ENCODE measurements at places on chromosomes 2 and 18.

DNA sequence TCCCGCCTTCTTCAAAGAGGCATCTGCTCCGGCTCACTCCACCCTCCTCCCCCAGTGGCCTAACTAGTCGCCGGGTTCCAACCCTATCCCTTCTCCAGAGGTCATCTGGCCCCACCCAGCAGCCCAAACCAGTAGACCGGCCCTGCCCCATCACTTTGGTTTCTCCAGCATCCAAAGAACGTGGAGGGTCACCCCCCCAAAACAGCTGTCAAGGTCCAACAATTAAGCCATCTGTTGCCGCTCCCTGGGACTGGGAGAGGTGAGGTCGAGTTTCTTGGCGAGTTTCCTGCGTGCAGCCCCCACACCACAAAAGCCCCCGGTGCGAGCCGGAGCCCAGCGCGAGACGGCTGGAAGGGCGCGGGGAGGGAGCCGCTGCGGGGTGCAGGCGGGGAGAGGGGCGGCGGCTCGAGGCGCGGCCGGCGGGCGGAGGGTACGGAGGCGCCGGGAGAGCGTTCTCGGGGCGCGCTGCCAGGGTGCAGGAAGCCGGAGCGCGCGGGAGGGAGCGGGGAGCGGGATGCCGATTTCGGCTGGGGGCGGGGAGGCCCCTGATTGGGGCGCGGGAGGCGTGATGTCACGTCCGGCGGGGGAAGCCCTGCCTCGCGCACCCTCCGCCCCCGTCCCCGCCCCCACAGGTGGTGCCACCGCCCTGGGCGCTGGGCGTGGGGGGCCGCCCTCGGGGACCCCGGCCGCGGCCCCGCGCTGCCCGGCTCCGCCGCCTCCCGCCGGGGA, 571 bp upstream of the GPC1 start:
- DNase-seq = peak; percentile 83

DNA sequence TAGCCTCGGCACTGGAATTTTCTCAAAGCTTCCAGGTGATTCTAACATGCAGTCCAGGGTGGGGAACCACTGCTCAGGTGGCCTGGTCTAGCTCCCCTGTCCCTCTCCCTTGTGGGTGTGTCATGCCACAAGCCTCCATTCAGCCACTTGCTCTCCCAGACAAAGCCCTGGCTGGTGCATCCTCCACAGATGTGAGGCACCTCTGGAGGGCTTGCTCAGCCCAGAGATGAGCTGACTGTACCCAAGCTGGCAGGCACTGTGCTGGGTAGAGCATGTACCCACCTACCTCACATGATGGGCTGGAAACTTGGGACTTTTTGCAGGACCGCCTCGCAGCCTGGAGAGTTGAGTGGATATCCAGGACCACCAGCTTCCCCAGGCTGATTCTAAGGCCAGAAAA, 88.1 kb downstream of the ZBTB7C start:
- DNase-seq = no peak

DNA sequence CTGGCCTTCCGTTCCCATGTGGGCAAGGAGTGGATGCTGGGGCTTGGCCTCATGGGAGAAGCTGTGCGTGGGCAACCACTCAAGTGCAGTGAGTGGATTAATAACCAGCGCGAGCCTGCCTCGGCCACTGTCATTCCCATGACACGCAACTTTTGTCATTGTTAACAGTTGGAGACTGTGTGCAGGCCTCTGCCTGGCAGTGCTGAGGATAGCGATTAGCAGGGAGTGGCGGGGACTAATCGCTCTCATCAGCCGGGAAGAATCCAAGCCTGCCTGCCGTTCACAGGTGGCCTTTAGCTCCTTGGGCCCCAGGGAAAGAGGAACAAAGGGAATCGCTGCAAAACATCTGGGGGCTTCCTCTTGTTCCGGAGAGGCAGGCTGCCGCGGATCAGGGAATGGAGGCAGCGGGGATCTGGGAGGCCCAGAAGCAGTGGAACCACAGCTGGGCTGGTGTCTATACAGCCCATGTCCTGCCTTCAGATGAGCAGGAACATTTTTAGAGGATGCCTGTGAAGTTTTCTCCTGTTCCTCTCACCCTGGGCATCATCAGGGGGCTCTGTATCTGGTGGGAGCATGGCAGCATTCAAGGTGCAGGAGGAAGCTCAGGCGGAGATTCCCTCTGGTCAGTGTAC, 53.8 kb downstream of the CTIF start:
- no peak for DNase-seq

GRCh38 chr18:48838921-48839818, 111.6 kb downstream of the SMAD7 start:
- no peak for DNase-seq

DNA sequence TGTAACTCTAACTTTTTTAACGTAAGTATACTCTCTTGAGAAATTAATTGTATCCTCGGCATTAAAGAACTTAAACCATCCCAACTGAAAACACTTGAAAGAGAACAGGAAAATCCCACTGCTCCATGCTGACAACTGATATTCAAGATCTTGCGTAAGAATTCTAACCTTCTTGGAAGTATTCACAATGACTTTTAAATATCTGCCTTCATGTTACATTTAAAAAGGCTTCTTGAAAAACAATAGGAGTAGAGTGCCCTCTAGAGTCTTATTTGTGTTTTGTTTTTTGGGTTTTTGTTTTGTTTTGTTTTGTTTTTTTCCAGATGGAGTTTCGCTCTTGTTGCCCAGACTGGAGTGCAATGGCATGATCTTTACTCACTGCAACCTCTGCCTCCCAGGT, 65.4 kb upstream of the DNAJC10 start:
- DNase-seq = no peak

DNA sequence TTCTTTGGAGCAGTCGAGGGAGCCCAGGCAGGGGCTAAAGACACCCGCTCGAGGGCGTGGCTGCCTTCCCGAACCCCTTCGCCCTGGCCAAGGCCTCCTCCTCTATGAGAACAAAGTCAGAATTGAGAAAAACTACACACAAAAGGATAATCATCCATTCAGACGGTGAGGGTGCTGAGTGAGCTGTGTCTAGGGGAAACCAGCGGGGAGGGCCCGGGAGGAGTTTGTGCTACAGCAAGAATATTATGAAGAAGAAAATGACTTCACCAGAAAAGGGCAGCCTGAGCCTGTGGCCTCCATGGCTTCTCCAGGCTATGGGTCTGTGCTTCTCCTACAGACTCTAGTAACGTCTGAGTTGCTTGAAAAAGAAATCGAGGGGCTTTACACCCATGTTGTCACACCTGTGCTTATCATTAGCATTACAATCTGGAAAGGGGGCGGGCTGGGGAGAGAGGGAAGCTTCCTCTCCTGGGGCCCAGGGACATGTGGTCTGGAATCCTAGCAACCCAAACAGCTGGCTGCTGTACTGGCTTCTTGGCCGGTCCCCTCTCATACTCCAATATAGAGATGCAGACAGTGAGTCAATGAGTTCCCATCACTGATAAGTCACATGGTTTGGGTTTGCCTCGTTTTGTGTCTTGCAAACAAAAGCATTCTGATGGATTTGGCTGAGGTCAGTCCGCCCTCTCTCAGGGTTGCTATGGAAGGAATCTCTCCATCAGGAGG, 52.0 kb upstream of the ARL4C start:
- DNase-seq = no peak

DNA sequence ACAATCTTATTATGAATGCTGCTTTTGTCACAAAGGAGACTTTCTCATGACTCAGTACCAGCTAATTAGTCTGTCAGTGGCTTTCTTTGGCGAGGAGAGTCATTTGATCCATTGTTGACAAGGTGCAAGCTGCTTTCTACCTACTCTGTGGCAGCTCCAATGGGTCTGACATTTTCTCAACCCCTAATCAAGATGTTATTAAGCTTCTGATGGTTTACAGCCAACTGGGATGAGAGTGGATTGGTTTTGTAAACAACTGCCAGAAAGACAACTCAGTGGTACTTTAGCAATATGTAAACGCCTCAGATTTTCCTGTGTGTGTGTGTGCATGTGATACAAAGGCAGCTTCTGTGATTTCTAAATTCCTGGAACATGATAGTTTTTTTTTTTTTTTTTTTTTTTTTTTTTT, 8.2 kb upstream of the CLIP4 start:
- DNase-seq = no peak

GRCh38 chr2:118991554-118991953, 49.6 kb downstream of the MARCO start:
- no peak for DNase-seq

DNA sequence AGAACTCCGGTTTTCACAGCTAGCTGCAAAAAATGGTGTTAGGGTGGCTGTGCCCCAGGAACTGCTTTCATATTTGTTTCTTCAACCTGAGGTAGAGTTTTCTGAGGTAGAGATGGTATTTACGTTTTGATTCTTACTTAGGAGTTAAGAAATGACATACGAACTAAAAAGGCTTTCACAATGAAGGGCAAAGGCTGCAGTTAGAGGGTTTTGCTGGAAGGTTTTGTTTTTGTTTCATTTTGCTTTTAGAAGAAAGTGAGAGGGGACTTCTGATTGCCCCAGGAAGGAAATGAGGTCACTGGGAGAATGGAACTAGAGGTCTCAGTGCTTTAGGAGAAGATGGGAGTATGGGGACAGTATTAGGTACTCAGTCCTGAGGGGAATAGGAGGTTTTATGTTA, 15.5 kb downstream of the CDCA7 start:
- DNase-seq = no peak

GRCh38 chr2:135052997-135053474, 944 bp downstream of the RAB3GAP1 start:
- DNase-seq = no peak

DNA sequence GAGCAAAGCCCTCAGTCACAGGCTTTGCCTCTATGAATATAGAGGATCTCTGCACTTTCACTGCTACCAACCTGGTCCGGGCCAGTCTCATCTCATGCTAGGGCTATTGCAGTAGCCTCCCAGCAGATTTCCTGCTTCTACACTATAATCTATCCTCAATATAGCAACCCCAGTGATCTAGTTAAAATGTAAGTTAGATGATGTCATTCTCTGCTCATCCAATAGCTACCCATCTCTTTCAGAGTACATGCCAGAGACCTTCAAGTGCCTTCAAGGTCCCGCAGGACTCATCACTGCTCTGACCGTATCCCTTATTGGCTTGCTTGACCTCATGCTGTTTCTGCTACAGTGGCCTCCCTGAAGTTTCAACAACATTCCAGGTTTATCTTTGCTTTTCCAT, 186.3 kb downstream of the LOXHD1 start:
- DNase-seq = no peak

GRCh38 chr2:73610111-73610510, 32.1 kb downstream of the NAT8 start:
- no peak for DNase-seq

GRCh38 chr2:217523286-217523685, 479.5 kb downstream of the TNS1 start:
- DNase-seq = no peak

DNA sequence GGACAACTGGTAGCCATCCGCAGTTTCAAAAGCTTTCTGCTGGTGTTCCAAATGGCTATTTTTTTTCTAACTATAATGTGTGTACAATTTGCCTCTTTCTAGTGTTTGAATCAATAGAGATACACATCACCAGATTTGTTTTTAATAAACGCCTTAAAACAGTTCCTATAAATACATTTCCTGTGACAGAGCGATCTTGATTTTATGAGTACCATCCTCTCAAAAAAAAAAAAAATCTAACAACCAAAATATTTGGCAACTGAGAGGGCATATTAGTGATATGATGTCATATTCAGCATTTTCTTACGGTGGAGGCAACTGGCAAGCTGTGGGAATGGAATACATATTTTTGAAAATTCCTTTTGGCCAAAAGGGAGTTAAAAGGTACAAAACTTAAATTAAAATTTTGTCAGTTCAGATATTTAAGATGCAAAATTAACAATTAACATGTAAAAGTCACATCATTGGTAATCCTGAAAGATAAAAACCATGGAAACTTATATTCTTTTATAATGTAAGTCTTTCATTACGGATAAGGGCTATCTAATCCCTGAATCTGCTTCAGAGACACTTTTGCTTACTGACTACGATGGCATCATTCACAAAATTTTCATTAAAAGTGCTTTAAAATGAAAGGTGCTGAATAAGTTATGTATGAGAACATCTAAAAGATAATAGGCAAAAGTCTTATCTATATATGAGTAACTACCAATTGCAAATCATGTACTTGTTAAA, 268.4 kb downstream of the TCF4 start:
- no peak for DNase-seq

- DNase-seq = no peak
These were observed 76.2 kb upstream of the MFF start for GRCh38 chr2:227248876-227249275.

GRCh38 chr2:96993367-96993766, 7.0 kb upstream of the FAM178B start:
- DNase-seq = no peak

DNA sequence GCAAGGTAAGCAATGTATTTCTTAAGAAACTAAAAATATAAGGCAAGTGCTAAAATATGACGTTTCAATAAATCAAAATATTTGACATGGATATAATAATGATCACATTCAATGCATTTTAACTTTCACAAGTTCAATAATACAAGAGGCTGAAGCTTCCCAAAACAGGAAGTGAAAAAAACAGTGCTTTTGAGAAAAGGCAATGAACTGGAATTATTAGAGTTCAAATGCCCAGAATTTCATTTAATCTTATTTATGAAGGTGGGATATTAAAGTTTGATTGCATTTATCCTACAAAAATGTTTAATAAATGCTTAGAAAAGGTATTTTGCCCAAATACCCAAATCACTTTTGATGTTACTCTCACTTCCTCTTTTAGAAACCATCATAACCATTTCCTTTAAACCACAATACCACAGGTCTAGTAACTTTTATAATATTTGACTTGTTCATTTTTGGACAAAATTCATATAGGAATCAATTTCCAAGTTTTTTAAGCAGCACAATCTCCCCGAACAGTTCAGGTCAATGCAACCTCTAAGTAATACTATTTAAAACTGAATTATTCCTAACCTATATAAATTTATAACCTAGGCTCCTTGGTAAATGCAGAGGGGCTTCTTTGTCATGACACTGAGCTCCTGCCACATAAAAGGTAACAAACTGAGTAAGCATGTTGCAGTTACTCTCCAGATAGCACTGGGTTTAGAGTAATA, 2.1 kb downstream of the NCKAP1 start:
- no peak for DNase-seq

DNA sequence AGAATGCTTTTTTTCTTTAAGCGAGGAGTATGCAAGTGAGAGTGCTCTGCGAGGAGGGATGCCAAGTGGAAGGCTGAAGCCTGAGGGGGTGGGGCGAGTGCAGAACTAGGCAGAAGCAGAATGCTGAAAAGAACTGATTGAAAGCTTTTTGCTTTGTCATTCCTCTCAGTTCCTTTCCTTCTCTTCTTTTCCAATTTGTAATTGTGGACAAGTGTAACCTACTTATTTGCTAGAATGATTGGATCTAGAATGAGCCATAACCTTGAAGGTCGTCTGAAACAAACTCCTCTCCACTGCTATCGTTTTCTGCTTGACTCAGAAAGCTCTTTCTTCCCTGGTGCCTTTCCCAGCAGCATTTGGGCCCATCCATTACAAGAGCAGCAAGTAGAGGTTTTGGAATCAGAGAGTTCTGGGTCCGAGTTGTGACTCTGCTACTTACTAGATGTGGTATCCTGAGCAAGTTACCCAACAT, 115.3 kb downstream of the METTL8 start:
- DNase-seq = peak; percentile 9

GRCh38 chr2:238019962-238020361, 40.8 kb upstream of the SCLY start:
- DNase-seq = no peak
